Renal pelvis (tissue), 12 donors: ENCODE measurements at places on chromosomes 1 and 21. TPM values are rescaled to one million over a fixed set of nuclear protein-coding genes. Genes with fewer than 3 reads are reported as not detected.

Gene MAP3K21
- 22.5 TPM for polyA plus RNA-seq

Gene SLC45A3
- 9.9 TPM for polyA plus RNA-seq

Gene FMN2
- 4.9 TPM for polyA plus RNA-seq

Gene KRTAP12-2
- not detected for polyA plus RNA-seq

Gene TMPRSS2
- polyA plus RNA-seq = 44.3 TPM

Gene FOXO6
- 2.6 TPM for polyA plus RNA-seq

DNA sequence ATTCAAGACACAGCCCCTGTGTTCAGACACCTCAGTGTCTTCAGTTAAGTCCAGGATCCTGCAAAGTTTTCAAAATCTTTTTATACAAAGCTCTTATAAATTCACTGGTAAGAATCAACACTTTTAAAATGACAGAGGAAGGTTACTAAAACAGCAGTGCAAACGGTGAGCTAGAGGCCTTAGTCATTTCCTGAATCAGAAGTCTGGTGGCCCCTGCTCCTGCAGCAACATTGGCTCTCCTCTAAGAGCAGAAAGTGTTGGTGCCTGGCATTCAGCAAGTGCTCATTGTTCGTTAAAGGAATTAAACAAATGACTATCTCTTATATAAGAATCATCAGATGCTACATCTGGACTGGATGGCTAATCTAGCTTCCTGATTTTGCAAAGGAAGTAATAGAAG is 282.9 kb downstream of the PTGER3 start:
- no peak for DNase-seq

GRCh38 chr1:110916274-110916668 is 43.3 kb downstream of the CD53 start:
- no peak for DNase-seq

GRCh38 chr1:225539575-225539974 is 111.7 kb upstream of the LBR start:
- DNase-seq = no peak

- no peak for DNase-seq
These were observed 29.3 kb downstream of the TMEM200B start for GRCh38 chr1:29094433-29094832.

- DNase-seq = no peak
These were observed 40.2 kb upstream of the CAMTA1 start for GRCh38 chr1:6745073-6745472.

- DNase-seq = peak; percentile 90
These were observed 636 bp upstream of the CAMK2N1 start for GRCh38 chr1:20486457-20487235.

GRCh38 chr1:181032535-181032934 is 1.2 kb upstream of the MR1 start:
- no peak for DNase-seq

DNA sequence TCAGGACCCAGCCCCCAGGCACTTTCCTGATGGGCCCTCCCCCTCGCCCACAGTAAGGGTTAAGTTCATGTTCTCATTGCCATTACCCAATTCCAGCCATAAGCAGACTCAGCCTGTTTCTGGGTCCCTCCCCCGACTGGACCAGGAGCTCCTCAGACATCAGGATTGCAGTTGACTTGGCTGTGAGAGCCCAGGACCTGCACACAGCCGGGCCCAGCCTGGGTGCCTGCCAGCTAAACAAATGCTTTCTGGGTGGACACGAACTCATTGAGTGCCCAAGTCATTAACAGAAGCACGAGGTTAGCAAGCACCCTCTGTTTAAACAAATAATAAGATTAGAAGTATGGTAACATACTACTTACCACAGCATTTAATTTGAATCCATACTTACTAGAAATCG is 147.9 kb upstream of the POU3F1 start:
- no peak for DNase-seq

DNA sequence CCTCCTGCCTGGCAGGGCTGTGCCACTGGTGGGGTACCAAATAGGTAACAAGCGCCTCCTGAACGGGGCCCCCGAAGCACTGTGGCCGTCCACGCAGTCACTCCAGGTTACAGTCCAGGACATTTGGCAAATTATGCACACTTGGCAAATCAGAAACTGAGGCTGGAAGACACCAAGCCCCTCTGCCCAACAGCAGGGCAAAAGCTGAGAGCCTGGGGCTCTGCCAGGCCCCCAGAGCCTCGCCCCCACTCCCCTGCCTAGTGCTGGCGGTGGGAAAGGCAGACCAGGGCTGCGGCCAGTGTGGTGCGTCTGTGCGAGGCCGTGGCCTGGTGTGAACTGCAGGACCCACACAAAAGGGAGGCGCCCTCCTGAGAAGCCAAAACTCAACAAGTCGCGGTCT is 9.4 kb downstream of the PANK4 start:
- no peak for DNase-seq

GRCh38 chr21:17191346-17191993 is 321.4 kb upstream of the CXADR start:
- no peak for DNase-seq

GRCh38 chr1:11984121-11984520 is 3.9 kb downstream of the MFN2 start:
- no peak for DNase-seq

DNA sequence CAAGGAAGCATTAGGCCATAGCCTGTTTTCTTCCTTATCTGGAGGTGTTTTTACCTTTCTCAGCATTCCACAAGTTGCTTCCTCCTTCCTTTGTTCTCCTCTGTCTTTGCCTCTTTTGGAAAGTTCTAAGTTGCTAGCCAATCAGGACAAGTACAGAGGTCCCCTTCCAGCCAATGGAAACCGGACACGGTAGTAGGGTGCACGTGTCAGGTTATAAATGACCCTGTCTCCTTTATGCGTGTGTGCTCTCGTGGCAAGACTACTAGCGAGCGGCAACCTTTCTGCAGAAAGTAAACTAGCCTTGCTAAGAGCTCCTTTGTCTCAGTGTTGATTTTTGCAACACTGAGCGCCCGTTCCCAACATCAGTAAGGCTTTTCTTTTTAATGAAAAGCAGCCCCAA is 1.5 kb upstream of the ACADM start:
- DNase-seq = no peak

DNA sequence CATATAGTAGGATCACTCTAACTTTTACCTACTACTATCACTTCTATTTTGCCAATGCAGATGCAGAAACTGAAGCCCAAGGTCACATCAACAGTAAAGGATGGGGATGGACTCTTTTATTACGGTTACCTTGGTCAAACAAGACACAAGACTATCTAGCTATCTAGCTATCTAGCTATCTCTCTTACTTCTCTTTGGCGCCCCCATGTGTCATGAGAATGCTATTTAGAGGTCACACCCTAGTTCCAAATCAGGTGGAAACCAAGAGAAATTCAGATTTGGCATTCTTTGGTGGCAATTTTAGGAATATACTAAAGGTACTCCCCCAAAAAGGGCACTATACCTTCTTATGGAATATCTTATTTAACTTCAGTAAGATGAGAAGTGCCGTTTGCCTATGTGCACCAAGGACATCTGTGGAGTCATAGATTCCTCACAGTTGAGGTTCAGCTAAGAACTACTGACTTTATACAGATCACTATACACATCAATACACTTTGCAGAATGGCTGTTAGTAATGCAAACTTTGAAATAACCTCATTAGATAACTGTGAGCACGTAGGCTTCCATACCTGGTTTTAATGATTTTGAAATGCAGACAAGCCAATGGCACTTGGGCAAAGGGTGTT is 6.7 kb downstream of the ZNF648 start:
- DNase-seq = no peak

DNA sequence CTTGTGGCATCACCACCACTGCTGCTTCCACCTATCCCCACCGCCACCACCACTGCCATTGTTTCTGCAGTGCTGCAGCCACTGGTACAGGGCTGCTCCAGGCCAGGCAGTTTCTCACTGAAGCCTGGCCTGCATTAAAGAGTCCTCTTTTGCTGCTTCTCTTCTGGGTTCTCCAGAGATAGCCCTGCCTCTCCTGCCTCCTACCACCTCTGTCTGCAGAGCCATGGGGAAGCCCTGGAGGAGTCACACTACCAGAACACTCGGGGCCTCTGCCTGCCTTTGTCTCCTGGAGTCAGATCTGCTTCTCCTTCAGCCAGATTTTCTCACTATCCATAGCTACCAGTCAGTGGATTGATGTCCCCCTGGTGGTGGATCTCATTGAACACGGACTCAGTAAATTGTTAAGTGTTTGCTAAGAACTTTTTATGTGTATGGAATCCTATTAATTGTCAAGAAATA is 37.7 kb upstream of the DDAH1 start:
- DNase-seq = peak; percentile 60
